ENCODE measurements at places on chromosomes 16 and 17. TPM values are rescaled to one million over a fixed set of nuclear protein-coding genes. Genes with fewer than 3 reads are reported as not detected.

DNA sequence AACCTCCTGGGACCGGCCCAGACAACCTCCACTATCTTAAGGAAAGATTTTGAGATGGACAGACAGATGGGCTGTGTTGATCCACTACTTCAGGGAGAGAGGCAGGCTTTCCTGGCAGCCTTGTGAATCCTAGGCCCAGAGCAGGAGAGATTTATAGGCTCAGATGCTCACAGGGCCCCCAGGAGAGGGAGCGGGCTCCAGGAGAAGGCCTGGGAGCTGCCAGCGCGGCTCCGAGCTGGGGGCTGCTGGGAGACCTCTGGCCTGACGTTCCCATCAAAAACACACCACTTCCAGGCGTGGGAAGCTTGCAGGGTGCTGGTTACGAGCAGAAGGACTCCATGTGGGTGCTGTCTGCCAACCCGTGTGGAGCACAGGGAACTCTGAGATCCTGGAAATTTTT, 53.2 kb downstream of the MYH11 start:
- no peak for DNase-seq

GRCh38 chr16:77868052-77868451, 79.7 kb downstream of the VAT1L start:
- DNase-seq: no peak

The GLP2R gene
- 0.18 TPM for total RNA-seq

The TOM1L1 gene
- total RNA-seq: 15.6 TPM

DNA sequence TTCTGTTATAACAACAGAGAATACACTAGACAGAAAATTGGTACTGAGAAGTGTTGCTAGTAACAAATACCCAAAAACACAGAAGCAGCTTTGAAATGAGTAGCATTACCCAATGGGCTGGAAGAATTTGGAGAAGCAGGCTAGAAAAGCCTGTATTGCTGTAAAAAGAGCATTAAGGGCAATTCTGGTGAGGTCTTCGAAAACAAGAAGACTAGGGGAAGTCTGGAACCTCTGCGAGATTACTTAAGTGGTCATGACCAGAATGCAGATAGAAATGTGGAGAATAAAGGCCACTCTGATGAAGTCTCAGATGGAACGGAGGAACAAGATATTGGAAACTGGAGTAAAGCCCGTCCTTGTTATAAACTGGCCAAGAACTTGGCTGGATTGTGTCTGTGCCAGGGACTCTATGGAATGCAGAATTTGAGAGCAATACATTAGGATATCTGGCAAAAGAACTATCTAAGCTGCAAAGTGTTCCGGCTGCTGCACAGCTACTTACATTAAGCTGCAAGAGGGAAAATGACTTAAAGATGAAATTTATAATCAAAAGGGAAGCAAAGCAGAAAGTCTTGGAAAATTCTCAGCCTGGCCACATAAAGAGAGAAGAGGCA, 44.9 kb upstream of the PEMT start:
- no peak for DNase-seq

GRCh38 chr16:80552277-80552676, 11.5 kb downstream of the DYNLRB2 start:
- no peak for DNase-seq

DNA sequence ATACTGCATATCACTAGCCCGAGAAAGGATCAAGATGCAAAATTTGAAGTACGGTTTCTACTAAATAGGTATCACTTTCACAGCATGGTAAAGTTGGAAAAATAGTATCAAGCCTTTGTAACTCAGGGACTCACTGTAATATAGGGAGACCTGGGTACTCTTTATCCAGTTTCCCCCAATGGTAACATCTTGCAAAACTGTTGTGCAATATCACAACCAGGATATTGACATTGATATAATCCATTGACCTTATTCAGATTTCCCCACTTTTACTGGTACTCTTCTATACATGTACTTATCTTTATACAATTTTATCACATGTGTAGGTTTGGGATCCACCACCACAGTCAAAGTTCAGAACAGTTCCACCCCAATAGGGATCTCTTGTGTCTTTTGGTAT, 20.4 kb upstream of the GINS3 start:
- DNase-seq: no peak

All from cerebellum (tissue), 4 donors.